ENCODE measurements at places on chromosomes 3 and 15.
A peak's percentile ranks its signal among the peaks of the same experiment; 100 is the strongest.

- DNase-seq = no peak
Observed at GRCh38 chr3:67646586-67647234, 7.7 kb downstream of the SUCLG2 start.

DNA sequence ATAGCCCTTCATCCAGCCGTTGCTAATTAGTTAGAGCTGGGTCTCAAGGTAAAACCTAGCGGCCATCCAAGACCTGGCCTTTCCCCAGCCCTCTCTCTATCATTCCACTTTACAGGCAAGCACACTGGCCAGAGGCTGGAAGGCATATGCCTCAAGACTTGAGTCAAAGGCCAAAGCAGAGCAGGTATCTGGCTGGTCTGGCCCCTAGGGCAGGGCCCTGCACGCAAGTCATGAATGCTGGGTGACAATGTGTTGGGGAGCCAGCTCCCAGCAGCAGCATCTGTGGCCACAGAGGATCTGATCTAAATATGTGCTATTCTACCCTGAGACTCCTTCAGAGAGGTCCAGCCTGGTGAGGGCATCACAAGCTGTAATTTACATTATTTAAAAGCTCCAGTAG lies 113.6 kb downstream of the LRTM1 start:
- DNase-seq = no peak

DNA sequence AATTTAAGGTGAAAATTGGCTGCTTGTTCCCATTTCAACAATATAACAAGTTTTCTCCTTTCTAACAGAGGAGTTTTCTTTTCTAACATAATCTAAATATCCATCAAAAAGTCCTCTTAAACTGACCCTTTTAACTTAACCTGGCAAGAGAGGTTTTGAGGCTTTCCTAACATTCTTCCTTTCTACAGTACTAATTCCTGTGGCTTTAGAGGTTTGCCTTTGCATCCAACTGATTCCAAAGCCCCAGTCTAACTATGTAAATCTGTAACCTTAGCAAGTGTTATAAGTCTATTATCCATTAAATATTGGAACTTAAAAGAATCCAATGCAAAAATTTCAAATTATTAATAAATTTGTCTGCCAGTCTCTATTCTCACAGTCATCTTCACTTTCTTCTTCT lies 134.1 kb downstream of the ISL2 start:
- DNase-seq = no peak

DNA sequence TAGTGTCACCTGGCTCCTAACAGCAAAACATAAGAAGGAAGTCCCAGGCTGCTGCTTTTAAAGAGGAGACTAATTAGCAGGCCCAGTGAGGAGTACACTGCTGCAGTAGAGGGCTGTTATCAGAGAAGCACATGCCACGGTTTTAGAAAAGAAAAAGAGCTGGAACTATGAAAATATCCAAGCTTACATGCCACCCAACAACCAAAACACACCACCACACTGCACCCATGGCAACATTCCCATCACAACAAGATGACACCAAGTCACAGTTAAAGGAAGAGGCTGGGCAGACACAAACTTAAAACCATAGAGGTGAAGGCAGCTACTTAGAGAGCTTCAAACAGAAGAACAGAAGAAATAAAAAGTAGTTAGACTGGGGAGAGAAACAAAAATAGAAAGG lies 37.0 kb downstream of the NPTN start:
- DNase-seq = no peak

DNA sequence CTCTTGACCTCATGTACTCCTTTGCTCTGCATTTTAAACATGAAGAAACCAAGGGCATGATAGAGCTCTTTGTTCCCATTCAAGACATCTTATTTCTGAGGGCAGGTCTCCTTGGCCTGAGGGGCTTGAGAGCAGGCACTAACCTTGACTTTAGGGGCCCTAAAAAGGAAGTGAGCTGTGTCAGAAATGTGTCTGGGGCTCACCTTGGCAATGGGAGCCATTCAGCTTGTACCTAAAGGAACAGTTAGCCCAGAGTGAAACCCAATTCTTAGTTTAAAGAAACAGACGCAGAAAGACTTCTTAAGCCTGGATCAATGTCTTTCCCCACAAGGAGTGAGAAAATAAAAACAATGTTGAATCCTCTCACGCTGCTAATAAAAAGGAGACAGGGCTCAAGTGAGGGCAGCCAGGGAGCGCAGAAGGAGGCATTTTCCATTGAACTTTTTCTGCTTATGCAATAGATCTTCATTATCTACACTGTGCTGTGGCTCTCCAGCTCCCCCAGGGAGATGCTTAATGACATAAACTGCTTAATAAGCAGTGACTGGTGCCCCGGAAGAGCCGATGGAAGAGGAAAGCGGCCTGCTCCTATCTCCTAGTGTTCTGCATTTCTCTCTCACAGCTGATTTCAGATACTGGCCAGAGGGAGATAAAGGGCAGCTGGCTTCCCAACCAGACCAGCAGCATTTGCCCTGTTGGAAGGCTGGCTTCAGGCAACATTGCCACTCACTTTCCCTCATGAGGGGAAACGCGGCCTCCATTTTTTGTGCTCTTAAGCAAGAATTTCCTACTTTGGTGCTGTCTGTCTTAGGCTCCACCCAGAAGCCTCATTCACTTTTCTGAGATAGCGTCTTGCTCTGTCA lies 152.0 kb downstream of the OPA1 start:
- no peak for DNase-seq

- no peak for DNase-seq
Observed at GRCh38 chr3:168427835-168428475, 332.2 kb upstream of the GOLIM4 start.

GRCh38 chr3:62942764-62943163 lies 67.5 kb upstream of the CADPS start:
- DNase-seq = no peak

DNA sequence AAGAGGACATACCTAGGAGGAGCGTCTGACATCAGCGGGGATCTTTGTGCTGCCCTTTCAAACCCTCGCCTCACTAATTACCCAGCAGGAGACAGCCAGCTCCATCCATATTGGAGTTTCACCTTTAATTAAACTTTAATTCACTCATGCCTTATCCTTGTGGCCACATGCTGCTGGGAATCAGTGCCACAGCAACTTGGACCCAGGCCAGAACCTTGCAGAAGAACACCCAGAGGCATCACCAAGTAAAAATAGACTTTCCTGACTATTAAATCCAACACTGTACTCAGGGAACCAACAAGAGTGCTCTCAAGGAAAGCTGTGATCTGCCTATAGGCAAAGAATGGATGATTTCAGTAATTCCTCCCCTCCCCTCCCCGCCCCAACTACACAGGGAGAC lies 23.9 kb downstream of the EIF1B start:
- no peak for DNase-seq

- DNase-seq = peak; percentile 68
Observed at GRCh38 chr3:125437631-125438435, 62.7 kb upstream of the ZNF148 start.

- no peak for DNase-seq
Observed at GRCh38 chr15:92068121-92068520, 214.6 kb downstream of the SLCO3A1 start.

DNA sequence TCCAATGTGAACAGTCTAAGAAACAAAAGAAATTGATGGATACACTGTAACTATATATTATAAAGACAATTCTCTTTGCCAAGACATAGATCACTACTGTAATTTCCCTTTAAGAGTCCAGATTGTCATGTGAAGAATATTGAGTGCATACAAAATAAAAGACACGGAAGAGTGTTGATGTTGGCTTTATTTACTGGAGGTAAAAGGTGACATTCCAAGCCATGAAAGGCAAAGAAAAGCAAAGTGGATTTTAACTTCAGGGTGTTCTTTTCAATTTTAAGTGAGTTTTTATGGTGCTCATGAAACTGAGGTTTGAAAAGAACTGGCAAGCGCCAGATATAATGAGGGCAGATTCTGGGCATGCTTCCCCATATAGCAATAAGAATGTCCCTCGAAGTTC lies 529.3 kb downstream of the MECOM start:
- no peak for DNase-seq

GRCh38 chr15:29668120-29668602 lies 154.1 kb downstream of the TJP1 start:
- no peak for DNase-seq

DNA sequence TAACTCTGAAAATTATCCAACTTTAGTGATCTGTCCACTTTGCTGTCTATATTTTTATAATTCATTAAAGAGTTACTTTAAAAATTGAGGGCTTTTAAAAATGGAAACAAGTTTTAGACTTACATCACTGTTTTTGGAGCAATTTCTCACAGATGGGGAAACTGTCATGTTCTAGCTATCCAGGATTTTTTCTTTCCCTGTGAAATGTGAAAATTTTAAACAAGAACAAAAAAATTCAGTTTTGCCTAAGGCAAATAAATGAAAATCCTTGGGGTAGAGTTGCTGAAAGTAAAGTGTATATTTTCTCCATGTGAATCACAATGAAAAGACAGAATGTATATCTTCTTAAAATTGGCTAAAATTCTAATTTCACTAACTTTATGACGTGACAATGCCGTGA lies 553.7 kb downstream of the MCTP2 start:
- DNase-seq = no peak

DNA sequence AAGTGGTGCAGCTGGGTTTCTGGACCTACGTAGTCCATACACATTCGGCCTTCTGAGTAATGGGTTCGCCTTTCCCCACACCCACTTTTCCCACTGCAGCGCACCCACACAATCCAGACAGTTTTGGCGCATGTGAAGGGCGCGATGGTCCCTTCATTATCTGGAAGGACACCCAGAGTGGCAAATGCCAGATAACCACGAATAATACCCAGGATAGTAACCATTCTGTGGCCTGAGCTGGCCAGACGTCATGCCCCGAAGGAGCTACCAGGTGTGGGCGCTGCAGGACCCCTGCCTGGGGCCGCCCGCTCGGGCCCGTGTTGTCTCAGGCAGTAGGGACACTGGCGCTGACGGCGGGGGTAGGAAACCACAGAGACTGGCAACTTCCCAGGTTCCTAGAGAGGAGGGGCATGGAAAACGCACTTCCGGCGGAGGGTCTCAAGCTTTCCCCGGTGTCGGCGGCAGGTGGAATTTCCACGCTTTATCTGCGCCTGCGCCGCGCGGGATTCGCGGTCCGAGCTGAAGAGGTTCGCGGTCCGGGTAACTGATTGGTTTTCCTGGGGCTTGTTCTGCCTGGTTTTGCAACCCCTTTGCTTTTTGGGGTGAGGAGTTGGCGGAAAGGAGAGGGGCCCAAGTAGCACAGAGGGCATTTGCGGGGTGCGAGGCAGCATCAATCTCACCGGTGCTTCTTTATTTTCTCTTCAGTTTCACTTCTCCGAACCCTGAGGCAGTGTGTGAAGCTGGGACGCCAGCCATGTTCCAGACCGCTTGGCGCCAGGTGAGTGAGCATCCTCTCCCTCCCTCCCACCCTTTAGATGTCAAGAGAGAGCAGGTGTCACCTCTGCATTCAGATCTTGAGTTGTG lies at the start of gene ZNF620:
ZNF620 (plus strand) TSS at position 441 of the 864 bp plus-strand sequence; CDS start at position 755, 314 bp downstream.
- peak; percentile 54 for DNase-seq

- DNase-seq = no peak
Observed at GRCh38 chr3:26614006-26614685, 8.4 kb upstream of the LRRC3B start.

DNA sequence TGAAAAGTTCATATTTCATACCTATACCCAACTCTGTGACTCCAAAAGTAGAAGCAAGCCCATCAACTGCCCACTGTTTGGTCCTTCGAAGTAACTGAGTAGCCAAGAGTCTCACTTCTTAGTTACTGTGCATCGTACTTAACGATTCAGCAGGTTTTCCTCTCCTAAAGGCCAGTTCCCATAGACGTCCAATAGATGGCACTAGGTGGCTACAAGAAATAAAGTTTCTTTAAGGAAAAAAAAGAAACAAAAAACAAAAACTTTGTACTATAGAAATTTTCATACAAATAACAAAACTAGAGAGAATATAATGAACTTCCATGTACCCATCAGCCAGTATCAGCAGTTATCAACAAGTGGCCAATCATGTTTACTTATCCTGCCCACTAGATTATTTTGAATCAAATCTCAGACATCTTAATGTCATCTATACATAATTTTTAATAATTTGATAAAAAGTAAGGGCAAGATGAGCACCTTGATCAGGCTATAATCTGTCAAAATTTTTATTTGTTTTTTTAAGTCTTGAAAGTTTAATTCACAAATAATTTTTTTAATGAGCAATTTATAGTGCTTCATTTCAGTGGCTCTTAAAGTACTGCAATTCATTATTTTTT lies 63.8 kb upstream of the ACP3 start:
- DNase-seq = no peak

DNA sequence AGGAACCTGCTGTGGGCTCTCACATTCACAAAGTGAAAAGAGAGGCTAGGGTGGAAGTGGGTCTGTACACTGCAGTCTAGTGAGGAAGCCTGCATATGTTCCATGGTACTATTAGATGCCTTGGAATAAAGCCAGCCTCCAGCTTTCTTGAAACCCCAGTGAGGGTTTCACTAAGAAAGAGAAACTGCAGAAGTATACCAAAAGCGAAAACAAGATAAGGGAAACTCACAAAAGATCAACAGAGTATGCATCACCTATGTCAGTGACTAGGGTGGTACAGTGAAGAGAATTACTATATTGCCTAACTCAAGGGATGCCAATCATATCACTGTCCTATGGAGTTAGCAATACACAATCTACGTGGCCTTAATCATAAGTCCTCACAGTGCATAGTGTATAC lies 212.5 kb upstream of the GADL1 start:
- DNase-seq = no peak

DNA sequence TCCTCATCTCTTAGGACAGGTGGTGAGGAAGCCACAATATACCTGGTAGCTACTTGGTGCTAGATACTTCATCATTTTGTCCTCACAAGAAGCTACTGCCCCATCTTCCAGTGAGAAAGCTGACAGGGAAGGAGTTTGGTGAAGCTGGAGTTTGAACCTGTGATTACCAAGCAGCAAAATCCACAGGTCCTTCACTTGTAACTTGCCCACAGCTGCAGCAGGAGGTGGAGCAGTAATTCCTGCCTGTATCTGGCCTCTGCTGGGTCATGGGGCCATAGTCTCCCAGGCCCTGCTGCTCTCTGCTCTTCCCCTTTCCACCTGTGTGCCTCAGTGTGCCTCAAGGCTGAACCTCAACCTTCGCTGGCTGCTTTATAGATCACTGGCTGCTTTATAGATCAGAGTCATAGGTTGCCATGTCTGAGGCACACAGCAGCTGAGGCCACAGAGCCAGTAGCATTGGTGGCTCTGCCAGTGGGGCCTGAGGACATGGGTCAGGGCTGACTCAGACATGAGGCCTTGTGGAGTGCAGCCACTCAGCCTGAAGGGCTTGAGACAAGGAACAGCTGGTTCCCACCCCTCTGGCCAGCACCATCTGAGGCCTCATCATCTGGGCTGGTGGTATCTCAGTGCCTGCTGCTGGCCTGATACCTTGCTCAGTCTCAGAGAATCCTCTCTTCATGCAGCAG lies 11.1 kb upstream of the CHRNB4 start:
- DNase-seq = no peak

DNA sequence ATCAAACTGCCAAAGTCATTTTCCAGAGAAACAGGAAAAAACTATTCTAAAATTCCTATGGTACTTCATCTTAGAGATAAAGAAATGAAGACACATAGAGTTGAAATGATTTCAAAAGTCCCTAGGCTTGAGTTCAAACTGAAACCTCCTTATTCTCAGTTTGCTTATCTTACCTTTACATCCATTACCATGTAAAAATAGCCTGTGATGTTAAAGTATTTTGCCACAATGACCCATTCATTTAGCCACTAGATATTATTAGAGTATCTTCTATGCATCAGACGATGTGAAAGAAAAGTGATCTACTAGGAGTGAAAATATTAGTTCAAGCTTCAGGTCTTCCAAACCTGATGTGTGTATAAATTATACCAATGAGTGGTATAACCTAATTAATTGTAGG lies 55.1 kb upstream of the TTC14 start:
- DNase-seq = no peak

GRCh38 chr3:48945432-48945831 lies 26.8 kb downstream of the ARIH2 start:
- no peak for DNase-seq

Measured in activated CD8-positive, alpha-beta memory T cell treated with anti-CD3 and anti-CD28 coated beads, Interleukin-2, amount 50 U/mL, for 4 hours (primary cell).